Activated T-cell treated with anti-CD3 and anti-CD28 coated beads for 1 hour (primary cell): ENCODE measurements at places on chromosomes 7 and 10.

- no peak for DNase-seq
These were observed 10.6 kb downstream of the LSM8 start for GRCh38 chr7:118194571-118194970.

DNA sequence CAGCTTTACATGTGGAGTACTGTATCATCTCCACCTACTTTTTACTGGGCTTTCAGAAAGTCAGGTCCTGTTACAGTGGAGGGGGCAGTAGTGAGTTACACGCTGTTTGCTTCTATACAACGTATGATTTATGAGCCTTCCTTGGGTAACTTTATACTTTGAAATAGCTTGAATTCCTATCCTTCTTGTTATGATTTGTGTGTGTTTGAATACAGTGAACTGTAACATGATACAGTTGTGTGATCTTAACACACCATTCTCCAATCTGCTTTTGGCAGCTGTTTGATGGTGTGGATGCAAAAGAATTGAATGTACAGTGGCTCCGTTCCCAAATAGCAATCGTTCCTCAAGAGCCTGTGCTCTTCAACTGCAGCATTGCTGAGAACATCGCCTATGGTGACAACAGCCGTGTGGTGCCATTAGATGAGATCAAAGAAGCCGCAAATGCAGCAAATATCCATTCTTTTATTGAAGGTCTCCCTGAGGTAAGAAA is 41.7 kb downstream of the SP8 start:
- DNase-seq = no peak

DNA sequence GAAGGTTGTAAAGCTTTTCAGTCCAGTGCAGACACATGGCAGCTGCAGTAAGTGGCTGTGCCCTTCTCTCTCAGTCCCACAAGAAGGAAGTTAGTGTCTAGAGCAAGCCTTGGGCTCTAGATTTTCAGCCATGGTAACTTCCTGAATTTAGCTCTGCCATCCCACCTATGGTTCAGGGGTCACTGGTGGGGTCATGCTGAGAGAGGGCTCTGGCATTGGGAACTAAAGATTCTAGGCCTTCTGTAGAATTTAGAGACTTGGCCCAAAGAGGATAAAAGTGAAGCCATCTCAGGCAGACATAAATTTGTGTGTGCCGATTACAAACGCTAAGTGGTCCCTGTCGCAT is 113.5 kb downstream of the COL13A1 start:
- DNase-seq = no peak

GRCh38 chr7:34501156-34501555 is 156.9 kb upstream of the NPSR1 start:
- no peak for DNase-seq

GRCh38 chr10:80192553-80192952 is 12.8 kb downstream of the ANXA11 start:
- DNase-seq = no peak

- DNase-seq = no peak
These were observed 1.8 kb downstream of the TNRC18 start for GRCh38 chr7:5421714-5422395.

DNA sequence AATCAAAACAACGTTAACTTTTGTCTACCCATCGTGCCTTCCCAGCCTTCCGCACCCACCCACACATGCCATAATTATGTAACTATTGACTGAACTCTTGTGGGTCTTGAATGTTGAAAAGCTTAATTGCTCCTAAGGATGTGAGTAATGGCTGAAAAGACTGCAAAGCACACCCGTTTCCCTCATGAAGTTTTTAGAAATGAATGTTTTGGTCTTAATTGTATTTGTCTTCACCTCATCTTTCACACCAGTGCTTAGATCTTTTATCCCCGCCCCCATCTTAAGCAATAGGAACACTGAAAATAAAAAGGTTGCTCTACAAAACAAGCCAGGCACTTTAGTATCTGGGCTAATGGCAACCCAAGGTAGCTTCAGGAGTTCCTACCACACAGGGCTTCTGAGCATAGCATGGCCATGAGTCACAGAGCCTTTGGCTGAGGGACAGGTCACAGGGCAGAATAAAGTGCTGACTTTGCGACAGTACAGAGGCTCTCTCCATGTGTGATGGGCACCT is 690.5 kb downstream of the PARD3 start:
- DNase-seq = no peak

GRCh38 chr7:101998906-101999240 is 181.4 kb downstream of the CUX1 start:
- no peak for DNase-seq

GRCh38 chr7:131778601-131779000 is 222.2 kb upstream of the PODXL start:
- no peak for DNase-seq

GRCh38 chr7:17532861-17533404 is 234.5 kb downstream of the AHR start:
- no peak for DNase-seq

DNA sequence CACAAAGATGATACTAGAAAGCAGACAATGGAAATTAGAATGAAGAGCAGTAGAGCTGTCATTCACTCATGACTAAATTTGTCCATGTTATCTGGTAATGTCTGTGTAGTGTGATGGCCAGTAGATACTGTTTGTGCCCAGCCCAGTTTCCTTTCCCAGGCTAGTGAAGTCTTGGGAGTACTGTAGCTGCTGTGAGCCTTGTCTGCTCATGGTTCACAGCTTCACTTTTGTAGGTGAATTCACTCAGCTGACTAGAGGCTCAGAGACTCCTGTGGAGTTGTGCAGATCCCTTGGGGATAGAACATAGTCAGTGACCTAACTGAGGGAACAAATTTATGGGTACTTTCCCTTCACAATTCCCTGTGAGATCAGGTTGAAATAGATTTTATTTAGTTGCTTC is 572.5 kb downstream of the ARL4A start:
- DNase-seq = no peak
